ENCODE measurements at places on chromosomes 7 and 10.
A peak's percentile ranks its signal among the peaks of the same experiment; 100 is the strongest.

- DNase-seq, result no peak
Observed at GRCh38 chr10:97119058-97119745, 66.6 kb downstream of the SLIT1 start.

DNA sequence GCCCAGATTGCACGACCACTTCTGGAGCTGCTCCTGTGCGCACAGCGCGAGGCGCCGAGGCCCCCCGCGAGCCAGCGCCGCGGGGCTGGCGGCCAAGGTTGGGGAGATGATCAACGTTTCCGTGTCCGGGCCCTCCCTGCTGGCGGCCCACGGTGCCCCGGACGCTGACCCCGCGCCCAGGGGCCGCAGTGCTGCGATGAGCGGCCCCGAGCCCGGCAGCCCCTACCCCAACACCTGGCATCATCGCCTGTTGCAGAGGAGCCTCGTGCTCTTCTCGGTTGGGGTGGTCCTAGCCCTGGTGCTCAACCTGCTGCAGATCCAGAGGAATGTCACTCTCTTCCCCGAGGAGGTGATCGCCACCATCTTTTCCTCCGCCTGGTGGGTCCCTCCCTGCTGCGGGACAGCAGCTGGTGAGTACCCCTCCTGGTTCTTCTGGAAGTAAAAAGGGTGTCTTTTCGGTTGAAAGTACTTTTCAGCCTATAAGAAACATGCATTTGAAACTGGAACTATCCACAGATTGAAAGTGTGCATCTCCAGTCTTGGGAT lies 683 bp downstream of the INSIG1 start:
- DNase-seq, result no peak

DNA sequence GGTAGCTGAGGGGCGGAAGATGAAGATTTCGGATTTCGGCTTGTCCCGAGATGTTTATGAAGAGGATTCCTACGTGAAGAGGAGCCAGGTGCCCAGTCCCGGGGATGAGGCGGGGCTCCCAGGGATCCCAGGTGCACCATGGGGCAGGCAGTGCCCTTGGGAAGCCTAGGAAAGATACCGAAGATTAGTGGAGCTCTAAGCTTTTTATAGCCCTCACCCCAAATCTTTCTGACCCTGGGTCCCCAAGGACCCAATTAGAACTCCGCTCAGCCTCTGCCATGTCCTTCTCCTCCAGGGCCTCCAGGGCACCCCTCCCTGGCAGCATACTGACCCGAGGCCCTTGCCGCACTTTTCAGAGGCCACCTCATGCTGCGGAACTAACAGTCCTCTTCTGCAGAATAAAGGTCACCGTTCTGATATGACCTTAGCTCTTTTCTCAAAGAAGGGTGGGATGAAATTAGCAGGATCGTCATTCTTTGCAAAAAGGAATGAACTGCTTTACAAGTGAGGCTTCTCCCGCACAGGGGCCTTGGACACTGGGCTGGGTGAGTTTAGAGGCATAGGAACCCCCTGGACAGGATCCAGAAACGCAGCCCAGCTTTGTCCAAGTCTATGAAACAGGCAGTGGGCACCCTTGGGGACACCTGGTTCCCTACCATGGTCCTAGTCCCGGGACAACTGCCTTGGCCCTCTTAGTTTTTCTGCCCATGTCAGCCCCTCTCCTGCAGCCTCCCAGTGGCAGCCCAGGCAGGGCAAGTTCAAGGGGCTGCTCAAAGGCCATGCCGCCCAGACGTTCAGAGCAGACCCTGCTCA lies 17.9 kb upstream of the CSGALNACT2 start:
- no peak for DNase-seq

DNA sequence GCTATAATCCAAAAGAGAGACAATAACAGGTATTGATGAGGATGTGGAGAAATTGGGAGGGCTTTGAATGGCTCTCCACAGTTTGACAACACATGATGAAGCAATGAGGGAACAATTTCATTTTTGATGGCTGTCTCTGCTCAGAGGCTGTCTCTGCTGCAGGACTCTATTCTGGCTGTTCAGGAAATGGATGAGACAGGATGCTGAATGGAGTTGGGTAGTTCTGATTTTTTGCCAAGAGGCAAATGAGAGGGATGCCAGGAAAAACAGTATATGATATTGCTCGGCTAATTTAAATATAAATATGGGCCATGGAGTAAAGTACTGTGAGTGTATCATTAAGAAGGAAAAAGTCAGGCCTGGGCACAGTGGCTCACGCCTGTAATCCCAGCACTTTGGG lies 16.8 kb downstream of the APBB1IP start:
- DNase-seq, result no peak

DNA sequence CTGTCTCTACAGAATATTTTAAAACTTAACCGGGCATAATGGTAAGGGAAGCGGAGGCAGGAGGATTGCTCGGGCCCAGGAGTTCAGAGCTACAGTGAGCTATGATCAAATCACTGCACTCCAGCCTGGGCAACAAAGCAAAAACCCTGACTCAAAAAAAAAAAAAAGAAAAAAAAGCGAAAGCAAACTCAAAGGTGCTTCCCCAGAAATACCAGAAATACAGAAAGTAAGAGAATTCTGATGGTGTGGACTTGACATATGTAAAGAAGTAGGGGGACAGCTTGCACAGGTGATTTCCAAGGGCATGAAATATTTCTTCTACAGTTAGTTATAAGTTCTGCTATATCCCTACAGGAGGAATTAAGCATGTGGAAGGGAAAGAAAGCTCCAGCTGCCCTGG lies 69.7 kb upstream of the APBB1IP start:
- DNase-seq, result no peak

DNA sequence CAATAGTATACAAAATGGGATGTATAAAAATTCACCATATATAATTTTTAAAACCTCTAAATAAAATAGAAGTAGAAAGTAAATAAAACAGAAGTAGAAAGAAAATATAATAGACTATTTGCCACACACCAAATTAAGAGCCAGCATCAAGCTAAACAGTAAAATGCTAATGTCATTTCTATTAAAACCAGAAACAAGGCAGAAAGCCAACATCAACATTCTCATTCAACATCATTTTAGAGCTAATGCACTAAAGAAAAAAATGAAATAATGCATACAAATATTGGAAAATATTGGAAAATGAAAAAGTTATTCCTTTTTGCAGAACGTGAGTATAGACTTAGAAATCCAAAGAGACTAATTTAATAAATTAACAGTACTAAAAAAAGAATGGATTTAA lies 23.4 kb upstream of the RELN start:
- no peak for DNase-seq

DNA sequence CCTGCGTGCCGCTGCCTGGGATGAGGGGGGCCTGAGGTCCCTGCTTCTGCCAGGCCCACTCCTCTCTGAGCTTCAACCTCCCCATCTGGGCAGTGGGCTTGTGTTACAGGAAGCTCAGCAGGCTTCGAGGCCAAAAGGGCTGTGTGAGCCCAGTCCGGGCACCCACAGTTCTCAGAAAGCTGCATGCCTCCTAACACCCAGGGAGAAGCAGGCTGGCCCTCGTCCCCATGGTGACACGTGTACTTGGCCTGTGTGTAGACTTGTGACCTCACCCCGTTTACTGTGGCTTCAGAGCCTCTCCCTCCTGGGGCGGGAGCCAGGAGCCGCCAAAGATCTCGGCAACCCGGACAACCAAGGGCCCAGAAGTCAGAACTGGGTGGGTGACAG lies 2.2 kb upstream of the GRIFIN start:
- no peak for DNase-seq

DNA sequence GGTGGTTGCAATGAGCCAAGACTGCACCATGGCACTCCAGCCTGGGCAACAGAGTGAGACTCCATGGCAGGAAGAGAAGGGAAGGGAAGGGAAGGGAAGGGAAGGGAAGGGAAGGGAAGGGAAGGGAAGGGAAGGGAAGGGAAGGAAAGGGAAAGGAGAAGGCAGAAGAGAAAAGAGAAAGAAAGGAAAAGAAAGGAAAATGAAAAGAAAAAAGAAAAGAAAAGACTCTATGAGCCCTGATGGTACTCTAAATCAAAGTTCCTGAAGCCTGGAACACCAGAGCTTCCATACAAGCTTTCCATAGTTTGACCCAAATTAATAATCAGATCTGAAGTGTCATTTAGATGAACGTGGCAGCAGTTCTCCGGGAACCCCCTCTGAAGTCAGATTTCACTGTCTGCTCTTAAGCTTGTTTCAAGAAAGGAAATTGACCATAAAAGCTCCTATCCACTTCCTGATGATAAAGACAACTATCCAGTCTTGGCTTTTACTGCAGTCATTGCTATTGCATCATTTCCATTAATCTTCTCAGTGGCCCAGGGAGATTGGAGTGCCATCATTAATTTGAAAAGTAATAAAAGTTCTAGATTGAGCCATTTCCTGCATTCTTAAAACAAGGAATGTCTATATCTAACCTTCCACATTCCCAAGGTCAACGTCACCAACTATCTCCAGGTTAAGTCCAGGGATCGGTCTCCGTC lies 44.2 kb upstream of the FRMD4A start:
- DNase-seq, result no peak

DNA sequence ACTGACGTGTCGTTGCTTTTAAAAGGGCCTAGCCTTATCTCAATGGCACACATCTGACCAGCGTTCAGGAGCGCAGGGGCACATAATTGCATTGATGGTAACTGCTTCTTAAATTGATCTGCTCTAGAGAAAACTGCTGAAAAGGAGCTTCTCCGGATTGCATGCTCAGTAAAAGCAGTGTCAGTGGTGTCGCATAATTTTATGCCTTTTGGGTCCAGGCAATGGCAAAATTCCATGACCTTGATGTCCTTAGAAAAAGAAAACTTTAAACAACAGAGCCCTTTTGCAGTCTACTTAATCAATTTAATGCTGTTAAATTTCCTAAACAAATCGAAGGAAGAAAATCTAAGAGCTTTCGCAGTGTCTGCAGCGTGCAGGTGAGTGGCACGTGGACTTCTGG lies 75.7 kb downstream of the PTPRE start:
- no peak for DNase-seq

- DNase-seq, result no peak
Observed at GRCh38 chr10:68276224-68276623, 44.3 kb upstream of the ATOH7 start.

- DNase-seq, result no peak
Observed at GRCh38 chr10:20709708-20710107, 187.4 kb downstream of the NEBL start.

DNA sequence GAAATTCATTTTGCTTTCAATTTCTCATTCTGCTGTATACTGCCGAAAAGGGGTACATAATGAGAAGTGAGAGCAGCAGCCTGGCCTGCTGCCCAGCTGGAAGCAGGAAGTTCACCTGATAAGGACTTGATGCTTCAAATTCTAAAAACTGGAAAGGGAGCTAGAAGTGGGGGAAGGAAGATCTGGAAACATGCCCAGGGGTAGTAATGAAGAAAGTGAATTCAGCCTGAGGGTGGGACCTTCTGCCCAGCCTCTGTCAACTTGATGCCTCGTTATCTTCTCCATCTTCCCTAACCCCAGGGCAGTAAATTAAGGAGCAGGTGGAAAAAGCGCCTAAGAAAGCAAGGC lies 69.4 kb downstream of the ARMH3 start:
- peak; percentile 46 for DNase-seq

GRCh38 chr10:68871731-68872342 lies 29.3 kb upstream of the DDX50 start:
- DNase-seq, result no peak

DNA sequence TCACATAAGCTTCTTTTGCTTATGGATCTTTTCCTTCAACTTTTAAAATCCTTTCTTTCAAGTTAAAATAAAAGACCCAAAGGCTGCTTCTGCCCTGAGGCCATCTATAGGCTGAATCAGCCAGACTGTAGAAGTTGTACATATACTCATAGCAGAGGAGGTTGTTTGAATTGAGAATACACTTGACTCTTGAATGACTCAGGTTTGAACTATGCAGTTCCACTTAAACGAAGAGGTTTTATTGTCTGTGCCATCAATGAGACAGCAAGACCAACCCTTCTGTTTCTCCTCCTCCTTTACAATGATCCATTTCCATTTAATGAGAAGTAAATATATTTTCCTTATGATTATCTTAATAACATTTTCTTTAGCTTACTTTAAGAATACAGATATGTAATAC lies 5.8 kb downstream of the ZNF365 start:
- no peak for DNase-seq

DNA sequence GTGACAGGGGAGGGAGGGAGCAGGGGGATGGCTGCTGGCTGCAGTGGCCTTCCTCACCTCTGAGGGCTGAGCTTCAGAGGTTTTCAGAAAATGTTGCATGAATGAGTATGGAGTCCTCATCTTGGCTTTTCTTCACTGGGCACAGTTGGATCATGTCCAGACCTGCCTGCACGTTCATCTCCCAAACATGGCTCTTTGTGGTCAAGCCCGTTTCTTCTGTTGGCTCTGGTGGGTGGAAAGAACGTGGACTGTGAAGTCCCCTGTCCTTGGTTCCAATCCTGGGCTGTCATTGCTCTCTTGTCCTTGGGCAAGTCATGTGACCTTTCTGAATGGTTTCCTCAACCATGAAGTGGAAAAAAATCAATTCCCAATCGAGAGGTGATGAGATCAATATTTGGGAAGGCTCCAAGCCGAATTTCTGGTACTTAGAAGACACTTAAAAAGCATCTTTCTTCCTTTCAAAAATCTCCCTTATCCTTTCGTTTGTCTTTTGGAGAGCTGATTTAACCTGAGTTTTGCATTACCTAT lies 34.5 kb downstream of the TSPAN14 start:
- no peak for DNase-seq

- DNase-seq, result no peak
Observed at GRCh38 chr10:689121-689451, 382 bp downstream of the DIP2C start.

GRCh38 chr10:74957285-74957961 lies 131.0 kb downstream of the KAT6B start:
- DNase-seq, result no peak

GRCh38 chr7:150367677-150368095 lies 936 bp upstream of the REPIN1 start:
- DNase-seq, result no peak

- no peak for DNase-seq
Observed at GRCh38 chr10:87622314-87623004, 37.2 kb upstream of the PAPSS2 start.

GRCh38 chr7:16260236-16260728 lies 161.1 kb downstream of the CRPPA start:
- no peak for DNase-seq

DNA sequence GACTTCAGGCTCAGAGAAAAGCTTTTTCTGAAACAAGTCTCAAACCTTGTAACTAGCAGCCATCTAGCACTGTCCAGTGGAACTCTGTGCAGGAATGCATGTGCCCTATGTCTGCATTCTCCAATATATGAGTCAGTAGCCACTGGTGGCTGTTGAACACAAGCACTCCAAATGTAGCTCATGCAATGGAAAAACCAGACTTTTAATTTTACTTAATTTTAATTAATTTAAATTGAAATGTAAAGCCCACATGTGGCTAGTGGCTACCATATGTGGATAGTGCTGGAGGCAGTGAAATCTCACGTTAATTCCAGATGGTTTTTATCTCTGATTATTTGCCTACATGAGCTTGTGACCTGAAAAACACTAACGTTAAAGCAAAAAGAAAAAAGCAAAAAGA lies 225.1 kb downstream of the GATA3 start:
- no peak for DNase-seq

- no peak for DNase-seq
Observed at GRCh38 chr7:157274991-157275427, 61.8 kb upstream of the DNAJB6 start.

DNA sequence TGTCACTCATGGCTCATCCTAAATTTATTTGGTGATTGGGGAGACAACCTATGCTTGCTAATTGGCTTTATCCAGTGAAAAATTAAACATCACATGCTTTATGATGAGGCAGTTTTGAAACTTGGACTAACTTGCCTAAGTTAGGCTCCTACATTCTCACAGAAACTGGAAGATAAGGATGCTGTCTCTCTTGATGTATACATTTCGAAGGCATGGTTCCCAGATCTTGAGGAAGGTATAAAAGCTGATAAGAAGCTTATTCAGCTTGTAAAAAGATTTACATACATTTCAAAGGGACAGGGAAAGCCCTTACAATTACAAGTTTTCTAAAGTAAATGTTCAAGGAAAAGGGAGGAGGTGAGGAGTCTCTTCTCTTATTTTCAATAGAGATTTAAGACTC lies 561.7 kb downstream of the IPMK start:
- no peak for DNase-seq

Measured in hematopoietic multipotent progenitor cell (in vitro differentiated cells).